NCI-H1930 (cell line): ENCODE measurements at places on chromosomes 2 and 18.

GRCh38 chr18:64100116-64100922 is 48.6 kb downstream of the LINC00305 start:
- no peak for DNase-seq

GRCh38 chr18:45325778-45326177 is 289.5 kb upstream of the SLC14A2 start:
- DNase-seq = no peak

DNA sequence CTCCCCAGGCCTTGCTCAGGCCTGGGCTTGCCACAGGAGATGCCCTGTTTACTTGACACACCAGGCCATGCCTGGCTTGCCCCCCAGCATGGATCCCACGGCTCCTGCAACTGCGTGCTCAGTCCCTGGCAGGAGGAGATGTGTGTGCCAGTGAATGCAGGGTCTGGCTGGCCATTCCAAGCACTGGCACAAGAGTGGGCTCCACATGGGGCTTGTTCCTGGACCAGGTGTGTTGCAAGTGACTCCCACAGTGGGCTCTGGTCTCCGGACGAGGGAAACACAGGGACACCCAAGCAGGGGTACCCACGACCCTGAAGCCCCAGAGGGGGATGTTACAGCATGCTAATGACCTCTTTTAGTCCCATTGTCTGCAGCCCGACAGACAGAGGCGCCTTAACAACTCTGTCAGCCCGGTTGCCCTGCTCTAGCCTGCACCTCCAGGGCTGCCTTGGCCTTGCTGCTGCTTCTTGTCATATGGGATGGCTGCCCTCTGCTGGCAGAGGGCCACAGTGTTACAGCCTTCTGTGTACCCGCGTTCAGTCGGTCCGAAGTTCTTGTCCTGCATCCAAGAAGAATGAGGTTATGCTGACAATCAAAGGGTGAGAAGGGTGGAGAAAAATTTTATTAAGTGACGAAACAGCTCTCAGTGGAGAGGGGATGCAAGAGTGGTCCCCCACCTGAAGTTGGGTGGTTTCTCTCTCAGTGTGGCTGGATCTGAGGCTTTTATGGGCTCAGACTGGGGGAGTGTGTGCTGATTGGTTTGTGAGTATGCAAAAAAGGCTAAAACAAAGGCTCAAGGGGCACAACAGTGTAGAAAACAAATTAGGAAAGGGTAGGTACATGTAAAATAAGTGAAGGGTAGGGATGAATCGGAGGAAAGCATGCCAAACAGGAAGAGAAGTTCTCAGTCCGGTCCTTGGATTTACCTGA is 180.4 kb downstream of the MBD5 start:
- no peak for DNase-seq

DNA sequence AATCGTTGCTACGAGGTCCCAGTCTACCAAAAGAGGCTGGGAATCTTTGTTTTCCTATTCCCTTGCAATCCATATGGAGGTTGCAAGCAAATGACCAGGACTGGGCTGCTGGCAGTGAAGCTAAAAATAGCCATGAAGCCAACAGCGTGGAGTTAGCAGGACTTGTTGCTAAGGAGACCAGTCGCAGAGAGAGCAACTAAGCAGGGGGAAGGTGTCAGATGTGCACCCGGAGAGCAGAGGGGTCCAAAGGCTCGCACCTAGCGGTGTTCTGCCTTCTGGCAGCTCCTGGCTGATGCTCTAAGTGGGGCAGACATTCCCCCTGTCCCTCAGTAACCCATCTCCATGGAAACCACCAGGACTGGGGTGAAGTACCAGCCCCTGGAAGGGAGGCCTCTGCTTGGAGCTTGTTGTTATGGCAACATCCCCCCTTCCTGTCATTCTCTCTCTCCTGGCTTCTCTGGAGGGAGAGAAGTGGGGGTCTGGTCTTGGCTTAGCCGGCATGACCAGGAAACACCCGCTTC is 84.6 kb downstream of the DNMT3A start:
- DNase-seq = no peak

DNA sequence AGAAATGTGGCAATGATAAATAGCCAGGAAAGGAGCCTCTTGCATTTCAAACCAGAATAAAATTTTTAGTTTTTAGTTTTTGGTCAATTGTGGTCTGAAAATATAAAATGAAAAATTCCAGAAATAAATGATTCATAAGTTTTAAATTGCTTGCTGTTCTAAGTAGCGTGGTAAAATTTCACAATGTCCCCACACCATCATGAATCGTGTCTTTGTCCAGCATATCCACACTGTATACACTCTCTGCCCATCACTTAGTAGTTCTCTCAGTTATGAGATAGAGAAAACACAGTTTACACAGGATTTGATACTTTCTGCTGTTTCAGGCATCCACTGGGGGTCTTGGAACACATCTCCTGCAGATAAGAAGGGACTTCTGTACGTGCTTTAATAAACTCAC is 783.9 kb downstream of the TSN start:
- no peak for DNase-seq

GRCh38 chr2:159093497-159093896 is 125.1 kb downstream of the TANC1 start:
- no peak for DNase-seq

- no peak for DNase-seq
These were observed 28.2 kb upstream of the MAP2 start for GRCh38 chr2:209395652-209396051.

DNA sequence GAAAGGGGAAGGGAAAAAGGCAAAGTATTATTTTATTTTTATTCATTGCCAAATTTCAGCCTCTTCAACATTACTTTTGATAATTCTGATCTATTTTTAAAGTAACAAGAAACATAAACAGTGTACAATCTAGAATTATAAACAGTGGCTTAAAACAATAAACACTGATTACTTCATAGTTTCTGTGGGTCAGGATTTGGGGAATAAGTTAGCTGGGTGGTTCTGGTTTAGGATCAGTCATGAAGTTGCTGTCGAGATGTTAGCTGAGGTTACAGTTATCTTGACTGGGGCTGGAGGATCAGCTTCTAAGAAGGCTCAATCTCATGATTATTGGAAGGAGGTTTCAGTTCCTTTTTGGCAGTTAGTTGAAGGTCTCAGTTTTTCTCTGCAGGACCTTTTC is 109.2 kb downstream of the SCN2A start:
- no peak for DNase-seq

- no peak for DNase-seq
These were observed 247.7 kb downstream of the ZNF385B start for GRCh38 chr2:179613701-179614100.

DNA sequence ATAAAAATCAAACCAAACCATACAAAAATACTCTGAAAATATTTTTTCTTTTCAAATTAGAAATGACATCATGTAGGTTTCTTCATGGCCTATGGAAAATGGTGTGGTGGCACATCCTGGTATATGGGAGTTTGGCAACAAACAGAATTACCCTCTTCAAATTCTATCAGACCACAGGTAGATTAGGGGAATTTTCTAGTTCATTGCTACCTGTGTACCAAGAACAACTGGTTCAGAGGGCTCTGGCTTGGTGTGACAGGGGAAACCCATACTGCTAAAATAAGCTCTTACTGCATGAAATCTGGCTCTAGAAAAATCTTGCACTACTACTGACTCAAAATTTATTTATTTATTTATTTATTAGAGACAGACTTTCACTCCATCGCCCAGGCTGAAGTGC is 63.4 kb upstream of the PELI1 start:
- no peak for DNase-seq

DNA sequence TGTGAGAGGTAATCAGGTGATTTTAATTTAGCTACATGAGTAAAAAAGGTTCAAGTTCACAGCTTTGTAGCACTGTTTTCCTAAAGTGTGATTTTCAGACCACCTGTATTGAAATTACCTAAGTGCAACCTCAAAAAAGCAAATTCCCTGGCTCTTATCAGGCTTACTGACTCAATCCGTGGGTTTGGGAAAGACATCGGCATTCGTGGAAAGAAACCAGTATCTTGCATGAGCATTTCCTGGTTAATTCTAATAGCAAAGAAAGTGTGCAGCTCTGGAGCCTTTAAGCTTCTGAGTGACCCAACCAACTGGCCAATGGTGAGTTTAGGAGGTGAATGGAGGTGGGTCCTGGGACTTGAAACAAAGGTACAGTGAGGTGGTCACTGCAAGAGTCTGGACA is 300.9 kb downstream of the NBAS start:
- no peak for DNase-seq

DNA sequence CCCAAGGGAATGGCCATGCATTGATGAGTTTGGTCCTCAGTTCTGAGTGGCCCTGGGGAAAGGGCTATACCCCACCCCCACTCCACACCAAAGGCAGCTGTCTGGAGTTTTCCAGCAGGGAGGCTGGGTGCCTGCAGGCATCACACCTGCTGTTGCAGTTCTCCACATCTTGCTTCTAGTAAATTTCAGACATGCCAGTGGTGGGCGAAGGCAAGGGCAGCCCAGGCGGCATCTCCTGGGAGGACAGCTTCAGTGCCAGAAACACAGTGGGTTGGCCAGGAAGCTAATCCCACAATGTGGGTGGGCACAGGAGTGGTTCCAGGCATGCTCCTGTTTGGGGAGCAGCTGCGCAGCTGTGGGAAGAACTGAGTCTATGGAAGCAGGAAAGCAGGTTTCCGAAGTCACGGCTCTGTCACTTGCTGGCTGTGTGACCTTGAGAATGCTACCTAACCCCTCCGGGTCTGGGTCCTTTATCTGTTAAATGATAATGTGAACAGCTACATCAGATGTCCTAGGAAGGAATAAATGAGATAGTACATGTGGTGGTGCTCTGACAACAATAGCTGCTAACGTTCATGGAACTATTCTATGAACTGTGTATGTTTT is 84.6 kb upstream of the SPTBN1 start:
- DNase-seq = no peak

- no peak for DNase-seq
These were observed 68.6 kb upstream of the PELI1 start for GRCh38 chr2:64212801-64213321.

DNA sequence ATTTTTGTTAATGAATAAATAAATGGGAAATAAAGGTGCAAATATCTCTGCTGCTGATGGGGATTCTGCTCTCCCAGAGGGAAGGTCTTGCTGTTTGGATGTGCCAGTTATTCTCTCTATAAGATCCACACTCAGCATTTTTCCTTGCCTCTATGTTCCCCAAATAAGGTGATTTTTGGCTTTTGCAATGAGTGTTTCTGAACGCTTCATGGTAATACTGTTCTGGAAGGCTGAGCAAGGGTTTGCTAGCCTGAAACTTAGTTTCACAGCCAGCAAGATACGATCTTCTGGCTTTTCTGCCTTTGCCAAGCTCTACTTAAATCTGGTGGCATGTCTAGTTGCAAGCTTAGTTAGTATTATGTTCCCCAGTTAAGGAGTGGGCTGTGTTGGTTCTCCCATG is 114.6 kb downstream of the LPIN1 start:
- no peak for DNase-seq

- no peak for DNase-seq
These were observed 44.9 kb downstream of the NCKAP5 start for GRCh38 chr2:133523406-133523805.

DNA sequence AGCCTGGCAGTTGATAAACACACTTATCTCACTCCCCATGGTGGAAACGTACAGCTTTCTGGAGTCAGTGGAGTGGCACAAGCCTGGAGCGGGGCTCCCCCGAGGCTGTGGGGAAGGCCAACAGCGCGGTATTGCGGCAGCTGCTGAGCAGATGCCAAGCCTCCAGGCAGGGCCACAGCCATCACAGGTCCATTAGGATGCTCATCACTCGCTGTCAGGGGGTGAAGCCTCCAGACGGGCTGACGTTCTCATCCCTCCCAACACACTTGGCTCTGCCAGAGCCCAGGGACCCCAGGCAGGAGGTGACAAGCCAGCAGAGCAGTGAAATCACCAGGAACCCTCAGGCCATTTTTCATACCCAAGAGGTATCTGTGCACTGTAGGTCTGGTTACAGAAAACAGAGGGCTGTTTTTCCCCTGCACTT is 529.2 kb upstream of the KLHL29 start:
- no peak for DNase-seq

DNA sequence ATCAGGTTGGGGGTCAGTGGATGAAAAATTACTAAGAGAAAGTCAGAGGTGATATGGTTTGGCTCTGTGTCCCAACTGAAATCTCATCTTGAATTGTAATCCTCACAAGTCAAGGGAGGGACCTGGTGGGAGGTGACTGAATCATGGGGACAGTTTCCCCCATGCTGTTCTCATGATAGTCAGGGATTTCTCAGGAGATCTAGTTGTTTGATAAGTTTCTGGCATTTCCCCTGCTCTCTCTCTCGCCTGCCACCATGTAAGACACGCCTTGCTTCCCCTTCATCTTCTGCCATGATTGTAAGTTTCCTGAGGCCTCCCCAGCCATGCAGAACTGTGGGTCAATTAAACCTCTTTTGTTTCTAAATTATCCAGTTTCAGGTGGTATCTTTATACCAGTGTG is 945.8 kb upstream of the CRIM1 start:
- no peak for DNase-seq

DNA sequence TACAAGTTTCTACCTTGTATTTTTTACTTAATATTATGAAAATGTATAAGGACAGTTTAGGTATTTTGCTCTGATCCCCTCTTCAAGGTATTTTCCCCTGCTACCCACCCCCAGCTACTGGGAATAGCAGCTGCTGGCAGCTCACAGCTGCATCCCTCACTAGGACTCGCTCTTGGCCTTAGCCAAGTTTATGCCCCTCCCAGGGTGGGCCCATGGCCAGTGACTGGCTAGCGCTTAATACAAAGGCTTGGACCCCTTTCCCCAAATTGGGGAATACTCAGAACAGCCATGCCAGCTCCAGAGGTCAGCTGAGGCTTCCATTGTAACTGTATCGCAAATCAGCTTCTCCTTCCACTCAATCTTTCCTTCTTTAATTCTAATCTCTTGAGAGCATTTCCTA is 131.3 kb downstream of the GFPT1 start:
- no peak for DNase-seq

DNA sequence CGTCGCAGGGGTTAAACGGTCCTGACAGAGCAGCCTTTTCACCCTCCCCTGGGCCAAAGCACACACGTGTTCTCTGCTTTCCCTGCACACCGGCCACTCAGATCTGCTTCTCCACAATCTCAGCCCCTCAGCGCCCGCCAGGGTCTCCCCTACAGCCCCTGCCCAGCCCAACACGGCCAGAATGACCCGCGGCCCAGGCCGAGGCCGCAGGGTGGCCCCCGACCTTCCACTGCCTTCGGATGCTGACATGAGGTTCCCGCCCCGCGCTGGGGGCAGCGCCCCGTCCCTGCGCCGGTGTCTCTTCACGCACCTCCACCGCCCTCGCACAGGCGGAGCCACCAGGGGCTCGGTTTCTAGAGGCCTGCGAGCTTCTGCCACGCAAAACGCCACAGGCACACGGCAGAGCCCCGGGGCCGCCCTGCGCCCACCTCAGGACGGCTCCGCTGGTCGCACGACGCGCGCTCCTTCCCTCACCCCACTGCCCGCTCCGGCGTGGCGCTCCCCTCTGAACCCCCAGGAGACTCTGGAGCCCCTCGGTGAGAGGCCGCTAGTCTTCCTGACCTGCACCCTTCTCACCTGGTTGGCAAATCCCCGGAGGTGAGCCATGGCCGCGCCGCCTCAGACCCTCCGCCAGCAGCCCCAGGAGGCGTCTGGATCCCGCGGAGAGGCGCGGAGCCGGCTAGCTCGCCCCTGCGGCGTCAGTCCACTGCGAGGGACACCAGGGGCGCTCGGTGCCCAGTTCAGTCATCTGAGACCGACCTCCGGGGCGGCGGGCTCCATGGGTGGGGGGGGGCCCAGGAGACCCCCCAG is 749 bp downstream of the STK25 start:
- DNase-seq = peak; percentile 38
